Neuronal stem cell (in vitro differentiated cells): ENCODE measurements at places on chromosomes 11 and 22.
A peak's percentile ranks its signal among the peaks of the same experiment; 100 is the strongest.

DNA sequence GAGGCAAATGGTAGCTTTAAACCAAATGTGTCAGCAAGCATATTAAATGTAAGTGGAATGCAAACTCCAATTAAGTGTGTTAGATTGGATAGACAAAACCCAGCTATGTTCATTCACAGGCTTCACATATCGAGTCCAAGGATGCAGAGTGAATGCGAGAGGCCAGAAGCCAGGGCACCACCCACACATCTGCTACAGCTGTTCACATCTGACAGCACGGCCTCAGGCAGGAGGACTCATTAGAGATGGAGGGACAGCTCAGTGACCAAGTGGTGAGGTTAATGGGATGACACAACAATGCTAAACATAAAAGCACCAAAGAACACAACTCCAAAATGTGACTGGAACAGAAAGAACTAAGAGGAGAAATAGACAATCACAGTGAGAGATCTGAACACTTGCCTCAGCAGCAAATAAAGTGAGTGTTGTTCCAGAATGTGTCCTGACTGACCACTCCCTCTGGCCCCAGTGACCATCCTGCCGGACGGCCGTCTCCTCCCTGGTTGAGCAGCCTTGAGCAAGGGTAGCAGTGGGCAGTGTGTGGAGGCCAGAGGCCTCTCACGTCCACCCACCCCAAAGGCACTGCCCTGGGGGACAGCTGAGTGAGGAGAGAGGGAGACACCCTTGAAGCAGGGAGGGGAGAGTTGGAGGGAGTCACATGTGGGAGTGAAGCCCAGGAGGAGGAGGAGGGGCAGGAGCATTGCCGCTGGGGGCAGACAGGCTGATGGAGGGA lies 23.8 kb downstream of the ALG12 start:
- no peak for DNase-seq

GRCh38 chr22:18028817-18029527 lies 4.6 kb upstream of the MICAL3 start:
- no peak for DNase-seq

DNA sequence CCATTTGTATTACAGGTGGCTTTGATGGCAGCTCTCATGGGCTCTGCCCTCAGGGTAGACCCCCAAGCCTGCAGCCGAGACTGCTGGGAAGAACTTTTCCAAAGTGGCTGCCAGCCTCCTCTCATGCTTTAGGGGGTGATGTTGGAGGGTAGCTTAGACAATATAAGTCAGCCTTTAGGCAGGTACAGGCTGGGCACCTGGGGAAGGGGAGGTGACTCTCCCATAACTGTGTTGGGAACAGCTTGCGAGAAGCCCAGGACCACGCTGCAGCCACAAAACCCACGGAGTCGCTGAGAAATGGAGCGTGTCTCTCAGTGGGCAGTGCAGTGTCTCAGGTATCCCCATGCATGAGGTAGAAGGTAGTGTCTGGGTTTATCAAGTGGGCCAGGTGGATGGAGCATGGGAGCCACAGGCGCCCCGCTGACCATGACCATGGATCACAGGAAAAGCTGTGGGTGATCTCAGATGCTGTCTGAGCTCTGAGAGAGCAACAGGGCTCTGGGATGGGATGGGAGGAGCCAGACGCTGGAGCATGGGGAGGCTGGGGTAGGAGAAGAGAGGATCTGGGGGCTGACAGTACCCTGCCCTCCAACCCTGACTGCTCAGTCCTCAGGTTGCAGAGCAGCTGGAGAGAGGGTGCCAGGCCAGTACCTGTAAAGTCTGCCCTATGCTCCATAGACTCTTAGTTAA lies 115.2 kb downstream of the FEZ1 start:
- no peak for DNase-seq

GRCh38 chr11:36196411-36196998 lies 92.7 kb downstream of the COMMD9 start:
- DNase-seq: no peak

GRCh38 chr11:96063053-96063452 lies 139.1 kb upstream of the MTMR2 start:
- DNase-seq: no peak

DNA sequence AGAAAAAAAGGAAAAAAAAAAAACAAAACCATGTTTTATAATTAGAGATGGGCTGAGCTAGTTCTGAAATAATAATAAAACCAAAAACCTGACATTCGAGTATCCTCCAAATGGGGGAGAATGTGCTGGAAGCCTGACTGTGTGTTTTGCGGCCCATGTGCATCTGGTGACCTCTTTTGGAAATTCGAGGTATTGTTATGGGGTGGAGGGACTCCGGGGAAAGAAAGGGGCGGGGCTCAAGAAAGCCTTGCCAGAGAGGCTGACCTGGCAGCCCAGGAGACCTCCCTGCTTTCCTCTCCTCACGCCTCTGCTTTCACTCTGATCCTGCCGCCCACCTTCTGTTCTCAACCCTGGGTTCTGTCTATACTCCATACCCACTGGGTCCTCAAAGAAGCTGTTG lies 72.9 kb downstream of the CTTN start:
- DNase-seq: peak; percentile 32
